ENCODE measurements at places on chromosomes 2 and 18. TPM values are rescaled to one million over a fixed set of nuclear protein-coding genes. Genes with fewer than 3 reads are reported as not detected.

DNA sequence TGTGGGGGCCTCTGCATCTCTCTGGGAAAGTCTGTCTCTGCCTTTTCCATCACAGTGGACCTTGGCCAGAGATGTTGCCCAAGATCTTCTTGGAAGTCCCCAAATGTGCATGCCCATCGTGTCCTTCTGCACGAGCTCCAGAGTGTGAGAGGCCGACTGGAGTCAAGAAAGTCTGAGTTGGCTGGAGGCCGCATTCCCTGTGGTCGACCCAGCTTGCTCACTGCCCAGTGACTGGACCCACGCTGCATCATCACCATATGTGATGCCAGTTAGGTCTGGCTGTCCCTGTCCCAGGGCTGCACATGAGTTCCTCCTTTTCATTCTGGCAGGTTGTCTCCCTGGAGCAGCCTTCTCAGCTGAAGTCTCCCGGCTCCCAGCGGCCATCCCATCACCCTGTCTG lies 93.8 kb downstream of the ARL4C start:
- H3K27ac ChIP-seq: no peak overlapping the region
- DNase-seq: no peak
- no peaks in the 10 kb centered on the region for H3K36me3 ChIP-seq
- peaks cover 11% of the 10 kb centered on the region for H3K4me1 ChIP-seq
- no peaks in the 10 kb centered on the region for H3K27me3 ChIP-seq
- no peak overlapping the region for H3K4me3 ChIP-seq

FEZ2 gene
- 5.6 TPM for total RNA-seq

PTPN2 gene
- total RNA-seq: 53.8 TPM

EFHD1 gene
- not detected for total RNA-seq
